ENCODE measurements at places on chromosomes 11 and 22. TPM values are rescaled to one million over a fixed set of nuclear protein-coding genes. Genes with fewer than 3 reads are reported as not detected.

GUCY1A2 gene
- 0.36 TPM for polyA plus RNA-seq

CBL gene
- polyA plus RNA-seq, result 40.1 TPM

TMEM45B gene
- 0.11 TPM for polyA plus RNA-seq

TAF6L gene
- polyA plus RNA-seq, result 21.8 TPM

ENTHD1 gene
- polyA plus RNA-seq, result not detected

ANO3 gene
- 0.12 TPM for polyA plus RNA-seq

All from GM23338 (cell line).